NAMALWA (cell line): ENCODE measurements at places on chromosomes 1 and 21.
A peak's percentile ranks its signal among the peaks of the same experiment; 100 is the strongest.

DNA sequence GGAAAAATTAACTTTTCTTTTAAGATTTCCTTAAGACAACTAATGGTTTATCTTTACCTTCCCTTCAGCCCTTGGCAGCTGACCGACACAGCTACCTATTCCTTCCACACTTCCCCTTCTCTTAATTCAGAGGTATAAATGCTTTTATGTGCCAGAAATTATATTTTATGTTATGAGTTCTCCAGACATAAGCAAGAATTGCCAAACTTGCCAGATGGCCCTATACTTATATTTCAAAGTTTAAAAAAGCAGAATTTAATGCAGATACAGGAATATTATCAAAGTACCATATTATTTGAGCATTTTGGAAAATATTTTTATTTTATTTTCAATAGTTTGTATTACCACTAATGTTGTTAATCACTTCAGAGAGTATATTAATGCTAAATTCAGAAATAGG, 445.0 kb downstream of the PTBP2 start:
- DNase-seq, result no peak

DNA sequence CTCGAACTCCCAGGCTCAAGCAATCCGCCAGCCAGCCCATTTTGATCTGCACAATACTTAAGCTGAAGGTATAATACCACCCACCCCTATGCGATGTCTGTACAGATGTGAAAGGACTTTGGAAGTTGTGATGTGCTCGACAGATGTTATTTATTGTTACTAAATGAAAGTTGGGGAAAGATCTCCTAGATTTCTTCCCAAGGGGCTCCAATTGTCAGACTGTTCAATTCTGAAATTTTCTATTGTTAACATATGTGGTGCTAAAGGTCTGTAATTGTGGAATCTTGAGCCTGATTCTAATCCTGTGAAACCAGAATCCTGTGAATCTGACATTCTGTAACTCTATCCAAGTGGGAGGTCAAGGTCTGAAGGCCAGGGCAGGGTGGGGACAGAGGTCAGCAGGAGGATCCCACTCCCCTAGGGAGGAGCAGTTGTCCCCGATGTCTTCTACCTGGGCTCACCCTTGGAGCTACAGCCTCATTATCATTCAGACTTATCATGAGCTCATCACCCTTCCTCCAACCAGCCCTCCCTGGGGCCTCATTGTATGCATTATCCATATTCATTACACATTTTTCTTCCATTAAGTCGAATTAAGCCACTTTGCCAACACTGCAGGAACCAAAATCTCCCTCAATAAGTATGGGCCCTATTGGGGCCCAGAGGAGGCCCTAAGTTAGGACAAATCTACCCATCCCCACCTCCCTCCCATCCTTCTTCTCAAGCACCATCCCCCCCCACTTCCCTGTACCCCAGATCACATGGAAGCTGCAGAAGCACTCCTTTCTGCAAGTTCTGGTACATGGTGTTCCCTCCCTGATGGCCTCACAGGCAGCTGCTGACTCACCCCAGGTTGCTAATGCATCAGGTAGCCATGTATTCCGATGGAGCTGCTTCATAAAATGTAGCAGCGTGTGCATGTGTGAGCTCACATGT, 32.3 kb downstream of the SHISAL2A start:
- DNase-seq, result no peak

DNA sequence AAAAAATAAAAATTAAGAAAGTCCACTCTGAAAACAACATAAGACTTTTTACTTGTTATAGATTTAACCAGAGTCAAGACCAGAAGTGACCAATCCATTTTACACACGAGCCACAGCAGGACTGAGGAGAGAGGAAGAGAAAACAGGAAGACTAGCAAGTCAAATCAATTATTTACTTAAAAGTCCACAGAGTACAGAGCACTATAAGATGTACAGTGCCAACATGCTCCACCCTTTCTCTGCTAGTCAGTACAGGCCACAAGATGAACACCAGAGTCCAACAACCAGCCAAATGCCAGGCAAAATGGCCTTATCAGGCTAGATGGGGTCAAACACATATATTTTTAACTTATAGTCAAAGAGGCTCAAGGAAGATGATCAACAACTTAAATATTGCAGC, 19.5 kb downstream of the LUZP1 start:
- no peak for DNase-seq

DNA sequence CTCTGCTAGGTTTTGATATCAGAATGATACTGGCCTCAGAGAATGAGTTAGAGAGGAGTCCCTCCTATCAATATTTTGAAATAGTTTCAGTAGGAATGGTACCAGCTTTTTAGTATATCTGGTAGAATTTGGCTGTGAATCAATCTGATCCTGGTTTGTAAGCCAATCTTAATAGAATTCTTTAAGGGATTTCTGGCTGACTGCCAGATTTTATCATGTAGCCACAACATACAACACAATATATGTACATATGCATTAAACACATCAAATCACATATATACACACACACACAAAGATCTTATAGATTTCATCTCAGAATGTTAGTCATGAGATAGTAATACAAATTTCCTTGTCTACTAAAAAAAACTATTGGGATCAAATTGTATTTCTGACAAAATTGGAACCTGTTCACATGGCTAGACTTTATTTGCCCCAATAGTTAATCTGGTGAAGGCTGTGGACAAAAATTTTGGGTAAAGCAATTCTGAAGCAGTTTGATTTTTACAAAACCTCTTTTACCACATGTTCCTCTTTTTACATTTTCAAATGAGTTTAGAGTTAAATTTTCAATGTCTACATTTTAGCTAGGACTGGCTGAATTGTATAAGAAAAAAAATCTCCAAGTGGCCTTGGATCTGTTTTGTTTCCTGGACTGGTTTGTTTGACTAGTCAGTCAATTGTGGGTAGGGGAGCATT, 151.7 kb downstream of the FASLG start:
- no peak for DNase-seq

- DNase-seq, result no peak
Observed at GRCh38 chr1:42482635-42483153, 19.6 kb downstream of the CCDC30 start.

GRCh38 chr21:37753122-37753599, 163.1 kb downstream of the KCNJ6 start:
- DNase-seq, result no peak

DNA sequence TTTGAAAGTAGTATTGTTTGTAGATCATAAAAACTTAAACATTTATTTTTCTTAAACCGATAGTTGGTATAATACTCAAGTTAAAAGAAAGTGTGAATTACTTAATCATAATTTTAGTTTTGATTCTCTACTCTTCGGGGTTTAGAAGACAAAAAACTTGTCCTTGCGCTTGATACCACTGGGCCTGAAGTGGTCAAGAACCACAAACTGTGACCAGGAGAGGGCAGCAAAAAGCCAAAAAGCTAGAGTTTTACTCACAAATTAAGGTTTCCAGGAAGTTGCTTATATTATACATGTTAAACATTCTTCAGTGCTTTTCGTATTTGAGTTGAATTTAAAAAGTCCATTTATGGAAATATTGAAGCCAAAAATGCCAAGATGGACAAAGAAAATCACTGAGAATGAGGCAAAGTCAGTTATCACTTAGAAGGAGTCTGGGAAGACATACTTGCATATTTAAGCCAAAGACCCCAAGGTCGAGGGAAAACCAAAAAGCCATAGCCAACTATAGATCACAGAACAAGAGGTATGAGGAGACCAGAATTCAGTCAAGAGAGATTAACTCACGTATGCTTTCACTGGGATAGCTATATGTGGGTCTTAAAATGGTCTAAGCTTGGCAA, 34.2 kb downstream of the EFCAB7 start:
- peak; percentile 71 for DNase-seq

GRCh38 chr1:107936498-107937481, 28.2 kb downstream of the VAV3 start:
- no peak for DNase-seq

DNA sequence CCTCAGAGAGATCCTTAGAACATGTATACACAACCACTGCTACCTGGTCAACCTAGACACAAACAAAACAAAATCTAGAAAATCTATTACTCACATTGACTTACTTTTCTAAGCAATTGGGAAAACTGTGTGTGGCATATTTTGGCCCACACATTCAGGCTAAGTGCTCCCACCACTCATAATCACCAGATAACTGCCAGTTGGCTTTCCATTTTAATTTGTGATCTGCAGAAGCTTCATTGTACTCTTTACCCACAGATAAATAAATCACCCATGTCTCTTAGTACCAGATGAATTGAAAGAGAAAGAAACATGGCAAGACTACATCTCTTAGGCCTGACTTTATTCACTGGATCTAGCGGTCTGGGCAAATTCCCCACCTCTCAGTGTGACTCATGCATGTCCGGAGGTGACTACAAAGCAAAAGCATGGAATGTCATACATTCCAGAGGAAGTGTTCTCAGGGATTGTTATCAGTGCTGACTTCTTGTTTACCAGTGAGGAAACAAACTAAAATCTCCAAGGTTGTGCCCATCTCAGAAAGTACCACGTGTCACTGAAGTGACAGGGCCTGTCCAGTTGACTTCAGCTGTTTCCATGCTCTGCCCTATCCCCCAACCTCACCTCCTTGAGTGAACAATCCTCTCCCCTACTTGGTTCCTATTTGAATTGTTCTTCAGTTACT, 52.4 kb upstream of the BCL10 start:
- DNase-seq, result no peak

- DNase-seq, result no peak
Observed at GRCh38 chr1:210328032-210328745, 513 bp upstream of the HHAT start.

- no peak for DNase-seq
Observed at GRCh38 chr1:190147616-190148015, 330.0 kb downstream of the BRINP3 start.

DNA sequence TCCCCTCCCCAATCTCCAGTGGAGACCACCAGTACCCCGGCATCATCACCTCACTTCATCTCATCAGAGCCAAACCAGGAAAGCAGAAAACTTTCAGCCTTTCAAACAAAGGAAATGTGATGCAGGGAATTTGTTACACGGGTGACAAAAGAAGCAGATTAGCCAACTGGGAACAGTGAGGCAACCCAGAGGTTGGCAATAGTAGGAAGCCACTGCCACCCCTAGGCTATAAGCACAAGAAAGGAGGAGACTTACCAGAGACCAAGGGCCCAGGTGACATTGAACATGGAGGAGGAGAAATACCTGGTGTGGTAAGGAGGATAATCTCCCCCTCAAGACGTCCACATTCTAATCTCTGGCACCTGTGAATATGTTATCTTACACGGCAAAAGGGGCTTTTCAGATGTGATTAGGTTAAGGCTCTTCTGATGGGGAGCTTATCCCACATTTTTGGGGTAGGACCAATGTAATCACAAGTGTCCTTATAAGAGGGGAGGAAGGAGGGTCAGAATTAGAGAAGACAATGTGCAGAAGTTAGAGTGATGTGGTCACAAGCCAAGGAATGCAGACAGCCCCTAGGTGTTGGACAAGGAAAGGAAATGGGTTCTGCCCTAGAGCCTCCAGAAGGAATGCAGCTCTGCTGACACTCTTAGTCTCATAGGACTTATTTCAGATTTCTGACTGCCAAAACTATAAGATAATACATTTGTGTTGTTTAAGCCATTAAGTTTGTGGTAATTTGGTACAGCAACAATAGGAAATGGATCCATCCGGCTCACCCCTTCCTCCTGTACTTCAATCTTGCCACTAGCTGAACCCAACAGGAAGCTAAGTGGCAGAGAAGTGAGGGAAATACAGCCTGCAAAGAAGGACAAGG, 83.6 kb upstream of the VAV3 start:
- no peak for DNase-seq

DNA sequence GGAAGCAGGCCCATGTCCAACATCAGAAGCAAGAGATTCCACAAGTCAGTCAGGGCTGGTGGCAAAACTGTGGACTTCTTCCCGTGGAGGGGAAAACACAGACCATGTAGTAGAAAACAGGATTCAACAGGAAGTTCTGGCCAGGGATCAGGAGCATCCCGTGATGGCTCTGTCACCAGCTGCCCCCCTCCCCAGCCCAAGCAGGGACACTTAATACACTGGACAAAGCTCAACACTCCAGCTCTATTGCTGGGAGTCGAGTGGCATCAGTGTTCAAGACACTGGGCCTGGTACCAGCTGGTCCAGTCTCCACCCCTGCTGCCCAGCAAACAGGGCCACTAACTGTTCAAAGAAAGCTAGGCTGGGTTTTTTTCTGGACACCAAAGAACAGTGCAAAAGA, 3.7 kb downstream of the SLC45A3 start:
- DNase-seq, result no peak
